Liver (tissue), 10 donors: ENCODE measurements at places on chromosomes 5 and 9.
A peak's percentile ranks its signal among the peaks of the same experiment; 100 is the strongest.

DNA sequence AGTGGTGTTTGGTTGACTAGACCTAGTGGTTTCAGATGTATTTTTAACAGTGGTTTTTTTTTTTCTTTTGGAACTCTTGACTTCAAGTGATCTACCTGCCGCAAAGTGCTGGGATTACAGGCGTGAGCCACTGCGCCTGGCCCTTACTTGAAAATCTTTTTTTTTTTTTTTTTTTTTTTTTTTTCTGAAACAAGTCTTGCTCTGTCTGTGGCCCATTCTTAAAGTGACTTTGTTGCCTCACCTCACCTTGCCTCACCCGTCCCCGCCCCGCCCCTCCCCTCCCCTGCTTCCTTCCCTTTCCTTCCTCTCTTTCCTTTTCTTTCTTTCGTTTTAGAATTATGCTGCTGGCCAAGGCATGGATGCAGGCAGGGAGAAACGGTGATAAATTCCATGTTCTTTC lies 26.0 kb downstream of the GPBP1 start:
- H3K27me3 ChIP-seq: no peaks in the 10 kb centered on the region
- no peaks in the 10 kb centered on the region for H3K4me1 ChIP-seq
- no peak overlapping the region for H3K27ac ChIP-seq
- peaks cover 3% of the 10 kb centered on the region for H3K36me3 ChIP-seq
- no peak for DNase-seq

GRCh38 chr5:24245821-24246220 lies 399.0 kb downstream of the CDH10 start:
- no peak overlapping the region for H3K27ac ChIP-seq
- DNase-seq: no peak
- no peaks in the 10 kb centered on the region for H3K27me3 ChIP-seq
- H3K4me3 ChIP-seq: no peak overlapping the region
- H3K4me1 ChIP-seq: no peaks in the 10 kb centered on the region
- no peaks in the 10 kb centered on the region for H3K36me3 ChIP-seq

- no peak for DNase-seq
- H3K27ac ChIP-seq: no peak overlapping the region
- no peaks in the 10 kb centered on the region for H3K27me3 ChIP-seq
- peaks cover 32% of the 10 kb centered on the region for H3K4me1 ChIP-seq
- no peaks in the 10 kb centered on the region for H3K36me3 ChIP-seq
Observed at GRCh38 chr5:42494414-42494813, 71.2 kb downstream of the GHR start.

- peak; percentile 61 for DNase-seq
- no peak overlapping the region for H3K4me3 ChIP-seq
- peaks cover 11% of the 10 kb centered on the region for H3K4me1 ChIP-seq
- peak overlapping the region; percentile 85 for H3K27ac ChIP-seq
Observed at GRCh38 chr9:137276473-137277328, 825 bp upstream of the TOR4A start.

DNA sequence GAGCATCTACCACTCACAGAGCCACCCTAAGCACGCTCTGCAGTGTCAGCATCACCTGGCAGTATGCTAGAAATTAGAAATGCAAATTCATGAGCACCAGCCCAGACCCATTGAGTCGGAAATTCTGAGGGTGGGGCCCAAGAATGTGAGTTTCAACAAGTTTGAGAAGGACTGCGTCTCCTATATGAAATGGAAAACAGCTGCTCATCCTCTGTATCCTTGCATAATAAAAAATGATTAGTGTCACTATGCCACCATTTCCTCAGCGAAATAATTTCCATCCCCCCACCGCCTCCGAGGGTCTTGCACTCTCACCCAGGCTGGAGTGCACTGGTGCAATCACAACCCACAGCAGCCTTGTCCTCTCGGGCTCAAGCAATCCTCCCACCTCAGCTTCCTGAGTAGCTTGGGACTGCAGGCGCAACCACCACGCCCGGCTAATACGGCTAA lies 1.3 kb upstream of the IQGAP2 start:
- peaks cover 15% of the 10 kb centered on the region for H3K4me1 ChIP-seq
- H3K27me3 ChIP-seq: no peaks in the 10 kb centered on the region

- H3K4me3 ChIP-seq: no peak overlapping the region
- H3K4me1 ChIP-seq: no peaks in the 10 kb centered on the region
- no peak for DNase-seq
- no peaks in the 10 kb centered on the region for H3K36me3 ChIP-seq
Observed at GRCh38 chr9:20442461-20443319, 179.6 kb downstream of the MLLT3 start.

DNA sequence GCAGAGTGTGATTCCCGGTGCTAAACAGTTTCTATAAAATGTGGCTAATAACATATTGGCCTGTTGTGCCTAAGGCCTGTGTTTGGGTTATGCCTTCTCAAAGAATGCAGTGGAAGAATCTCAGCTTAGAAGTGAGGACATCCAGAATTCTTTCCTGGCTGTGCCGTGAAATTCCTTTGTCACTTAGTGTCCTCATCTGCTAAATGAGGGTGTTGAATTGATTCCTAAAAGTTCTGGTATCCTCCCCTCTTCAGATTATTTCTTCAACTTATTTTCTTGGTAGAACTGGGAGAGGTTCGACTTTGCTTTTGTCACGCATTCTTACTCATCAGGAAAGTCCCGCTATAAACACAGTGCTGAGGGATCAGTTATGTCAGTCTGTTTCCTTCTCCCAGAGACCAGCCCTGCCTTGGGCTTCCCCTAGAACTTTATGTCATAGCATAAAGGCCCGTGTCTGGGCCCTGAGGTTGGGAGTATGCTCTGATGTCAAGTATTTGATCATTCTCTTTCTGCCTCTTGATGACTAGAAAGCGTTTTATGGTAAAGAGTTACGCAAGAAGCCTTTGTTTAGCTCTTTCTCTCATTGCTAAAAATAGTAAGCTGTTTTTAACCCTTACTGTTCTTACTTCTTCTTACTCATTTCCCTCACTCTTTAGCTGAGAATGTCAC lies 29.5 kb downstream of the MTAP start:
- no peaks in the 10 kb centered on the region for H3K4me1 ChIP-seq
- no peak overlapping the region for H3K4me3 ChIP-seq
- no peak for DNase-seq
- peaks cover 13% of the 10 kb centered on the region for H3K36me3 ChIP-seq

GRCh38 chr5:1800472-1801221 lies 560 bp upstream of the NDUFS6 start:
- H3K36me3 ChIP-seq: peaks cover 8% of the 10 kb centered on the region
- peak overlapping the region; percentile 98 for H3K4me3 ChIP-seq
- peak; percentile 58 for DNase-seq
- no peaks in the 10 kb centered on the region for H3K27me3 ChIP-seq

DNA sequence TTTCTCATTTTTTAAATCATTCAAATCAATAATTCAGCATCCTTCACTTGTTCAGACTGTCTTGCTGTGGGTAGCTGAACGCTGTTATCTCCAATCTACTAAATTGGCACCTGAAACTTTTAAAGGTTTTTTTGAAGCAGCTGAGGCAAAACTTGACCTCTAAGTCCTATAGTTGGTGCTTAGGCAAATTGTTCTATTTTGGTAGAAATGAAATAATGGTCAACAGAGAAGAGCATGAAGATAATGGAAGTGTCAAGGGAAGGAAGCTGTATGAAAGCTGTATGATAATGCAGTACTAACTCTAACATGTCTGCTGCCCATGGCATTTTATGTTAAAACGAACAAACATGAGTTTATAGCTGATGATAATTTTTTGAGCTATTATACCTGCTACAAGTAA lies 138.0 kb downstream of the GDNF start:
- H3K4me1 ChIP-seq: no peaks in the 10 kb centered on the region
- H3K27ac ChIP-seq: no peak overlapping the region
- no peaks in the 10 kb centered on the region for H3K27me3 ChIP-seq
- DNase-seq: no peak
- no peak overlapping the region for H3K4me3 ChIP-seq

- no peak for DNase-seq
- no peak overlapping the region for H3K4me3 ChIP-seq
- H3K4me1 ChIP-seq: no peaks in the 10 kb centered on the region
- no peaks in the 10 kb centered on the region for H3K27me3 ChIP-seq
Observed at GRCh38 chr5:57007344-57007743, 55.4 kb upstream of the MIER3 start.

DNA sequence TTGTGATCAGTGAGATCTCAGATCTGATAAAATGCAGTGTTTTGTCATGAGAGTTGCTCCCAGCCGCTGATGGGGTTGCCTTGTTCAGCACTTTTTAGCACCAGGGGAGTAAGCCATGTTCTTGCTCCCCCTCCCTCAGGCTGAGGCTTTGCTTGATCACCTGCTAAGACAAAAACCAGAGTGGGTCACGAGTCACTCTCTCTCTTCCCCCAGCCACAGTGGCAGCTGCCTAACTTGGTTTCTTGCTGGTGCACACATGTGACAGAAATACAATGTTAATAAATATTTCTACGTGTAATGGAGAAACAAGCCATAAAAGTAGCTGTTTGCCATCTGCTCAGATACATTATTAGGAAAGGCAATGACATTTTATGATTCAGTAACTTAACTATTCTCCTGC lies 212.4 kb upstream of the DMRT1 start:
- no peak for DNase-seq
- H3K27me3 ChIP-seq: no peaks in the 10 kb centered on the region
- H3K4me3 ChIP-seq: no peak overlapping the region
- H3K27ac ChIP-seq: no peak overlapping the region
- no peaks in the 10 kb centered on the region for H3K4me1 ChIP-seq

GRCh38 chr5:173923218-173924095 lies 35.3 kb downstream of the CPEB4 start:
- H3K4me1 ChIP-seq: peaks cover 13% of the 10 kb centered on the region
- no peaks in the 10 kb centered on the region for H3K27me3 ChIP-seq
- H3K27ac ChIP-seq: peak overlapping the region; percentile 39
- no peaks in the 10 kb centered on the region for H3K36me3 ChIP-seq

- no peak overlapping the region for H3K27ac ChIP-seq
- no peak overlapping the region for H3K4me3 ChIP-seq
- H3K36me3 ChIP-seq: no peaks in the 10 kb centered on the region
- H3K4me1 ChIP-seq: no peaks in the 10 kb centered on the region
- H3K27me3 ChIP-seq: no peaks in the 10 kb centered on the region
Observed at GRCh38 chr5:174220417-174220816, 174.9 kb downstream of the NSG2 start.

DNA sequence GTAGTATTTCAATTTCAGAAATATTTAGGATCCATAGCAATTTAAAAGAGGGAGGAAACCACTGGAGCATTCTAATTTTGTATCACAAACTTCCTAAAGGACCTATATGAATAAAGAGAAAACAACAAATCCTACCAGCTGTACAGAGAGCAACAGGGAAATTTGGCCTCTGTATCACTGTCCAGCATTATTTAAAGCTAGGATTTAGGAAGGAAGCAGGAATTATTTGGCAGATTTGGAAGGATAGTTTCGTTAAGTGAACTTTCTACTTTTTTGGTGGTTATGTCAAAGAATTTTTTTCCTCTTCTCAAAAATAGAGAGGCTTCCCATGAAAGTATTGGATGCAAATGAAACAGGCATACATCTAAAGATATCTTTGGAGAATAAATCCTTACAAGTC lies 269.7 kb downstream of the RAB3C start:
- H3K4me3 ChIP-seq: no peak overlapping the region
- no peak overlapping the region for H3K27ac ChIP-seq

- H3K27ac ChIP-seq: no peak overlapping the region
- H3K4me3 ChIP-seq: no peak overlapping the region
- no peaks in the 10 kb centered on the region for H3K4me1 ChIP-seq
- no peak for DNase-seq
- H3K36me3 ChIP-seq: no peaks in the 10 kb centered on the region
Observed at GRCh38 chr5:145619806-145620310, 215.3 kb downstream of the PRELID2 start.

GRCh38 chr9:130243882-130244170 lies 21.7 kb upstream of the HMCN2 start:
- H3K4me3 ChIP-seq: no peak overlapping the region
- no peaks in the 10 kb centered on the region for H3K36me3 ChIP-seq
- no peaks in the 10 kb centered on the region for H3K27me3 ChIP-seq
